ENCODE measurements at places on chromosomes 2 and 18.
A peak's percentile ranks its signal among the peaks of the same experiment; 100 is the strongest.

DNA sequence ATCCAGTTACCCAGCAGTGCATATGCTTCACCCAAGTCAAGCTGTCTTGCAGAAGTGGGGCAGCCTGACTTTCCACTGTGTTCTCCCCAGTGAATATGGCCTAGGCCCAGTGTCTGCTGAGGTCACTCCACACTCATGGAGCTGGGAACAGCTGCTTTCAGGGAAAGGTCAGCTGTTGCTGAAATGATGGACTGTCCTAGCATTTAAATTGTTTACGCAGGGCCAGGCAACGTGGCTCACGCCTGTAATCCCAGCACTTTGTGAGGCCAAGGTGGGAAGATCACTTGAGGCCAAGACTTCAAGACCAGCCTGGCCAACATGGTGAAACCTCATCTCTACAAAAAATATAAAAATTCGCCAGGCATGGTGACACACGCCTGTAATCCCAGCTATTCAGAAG is 86.5 kb downstream of the LIPG start:
- no peak for DNase-seq

DNA sequence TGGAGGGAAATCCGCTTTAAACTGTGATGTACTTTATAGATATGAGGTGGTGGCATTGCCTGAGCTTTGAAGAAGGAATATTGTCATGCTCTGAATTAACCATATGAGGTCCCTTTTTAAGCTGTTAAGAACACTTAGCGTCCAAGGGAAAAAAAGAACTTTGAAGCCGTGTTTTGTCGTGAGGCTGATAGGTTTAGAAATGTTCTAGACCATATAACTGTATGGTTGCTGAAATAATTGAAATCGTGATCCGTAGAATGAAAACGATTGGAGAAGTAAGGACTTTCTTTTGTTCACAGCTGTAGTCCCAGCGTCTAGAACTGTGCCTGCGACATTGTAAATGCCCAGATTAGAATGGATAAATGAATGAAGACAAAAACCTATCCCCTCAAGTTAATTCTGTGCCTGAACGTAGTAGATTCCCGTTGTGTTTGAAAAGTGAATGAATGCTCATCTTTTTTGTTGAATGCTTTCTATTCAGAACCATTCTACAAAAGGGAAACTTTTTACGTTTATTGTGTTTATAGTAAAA is 1.5 kb downstream of the SMCHD1 start:
- DNase-seq, result no peak

- peak; percentile 32 for DNase-seq
These were observed 937 bp upstream of the LANCL1 start for GRCh38 chr2:210477496-210477895.

- DNase-seq, result no peak
These were observed 75.0 kb upstream of the SLC25A52 start for GRCh38 chr18:31835528-31836133.

DNA sequence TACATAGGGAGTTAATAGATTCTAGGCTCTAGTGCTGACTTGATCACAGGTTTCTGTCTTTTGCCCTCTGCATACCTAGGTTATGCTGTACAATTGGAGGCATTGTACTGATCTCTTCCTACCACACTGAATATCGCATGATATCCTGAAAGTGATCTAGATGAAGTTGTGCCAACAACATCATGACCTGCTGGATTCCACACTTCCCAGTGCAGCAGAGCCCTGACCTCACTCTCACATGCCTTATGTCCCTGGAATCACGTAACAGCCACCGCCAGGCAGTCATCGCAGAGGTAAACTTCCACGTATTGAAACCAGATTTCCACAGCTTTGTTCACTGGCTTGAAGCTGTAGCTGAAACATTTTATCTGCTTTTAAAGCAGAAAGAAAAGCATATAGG is 214.0 kb downstream of the ANKRD30B start:
- no peak for DNase-seq

DNA sequence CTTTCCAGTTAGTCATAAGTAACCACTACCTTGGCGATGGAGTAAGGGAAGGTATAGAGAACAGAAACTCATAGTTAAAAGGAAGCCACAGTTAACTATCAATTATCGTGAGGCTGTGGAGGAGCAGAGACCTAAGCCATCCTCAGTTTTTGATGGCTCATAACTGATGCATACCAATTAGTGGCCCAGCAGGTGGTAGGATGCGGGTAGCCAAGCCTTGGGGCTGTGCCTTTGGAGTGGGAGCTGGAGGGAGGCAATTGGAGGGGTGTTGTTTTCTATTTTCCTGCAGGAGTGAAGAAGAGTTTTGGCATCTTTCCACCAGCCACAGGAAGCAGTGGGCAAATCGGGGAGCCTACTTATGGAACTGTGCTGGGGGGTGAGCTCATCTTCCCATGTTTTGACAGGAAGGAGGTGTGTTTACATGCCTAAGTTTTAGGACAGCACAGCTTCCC is 194.8 kb downstream of the TPGS2 start:
- no peak for DNase-seq

- DNase-seq, result no peak
These were observed 29.7 kb downstream of the PPIG start for GRCh38 chr2:169613876-169614275.
